AG04449 (cell line): ENCODE measurements at places on chromosomes 3 and 15.

DNA sequence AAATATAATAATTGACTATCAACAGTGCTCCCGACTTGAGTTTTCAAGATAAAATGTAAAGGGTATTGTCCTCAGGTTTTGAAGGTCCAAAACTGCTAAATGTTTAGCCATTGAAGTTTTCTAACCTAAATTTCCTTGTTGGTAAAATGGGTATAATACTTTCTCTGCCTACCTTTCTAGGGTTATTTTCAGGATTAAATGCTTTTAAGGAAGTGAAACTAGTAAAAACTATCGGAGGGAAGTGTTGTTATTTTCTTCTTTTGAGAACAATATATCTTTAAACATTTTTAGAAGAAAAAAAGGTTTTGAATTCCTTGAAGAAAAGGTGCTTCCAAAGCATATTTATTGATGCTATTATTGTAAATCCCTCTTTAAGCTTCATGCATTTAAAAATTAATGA, 67.3 kb downstream of the FILIP1L start:
- no peak for DNase-seq

- no peak for DNase-seq
Observed at GRCh38 chr15:49015896-49016295, 30.4 kb downstream of the SECISBP2L start.

DNA sequence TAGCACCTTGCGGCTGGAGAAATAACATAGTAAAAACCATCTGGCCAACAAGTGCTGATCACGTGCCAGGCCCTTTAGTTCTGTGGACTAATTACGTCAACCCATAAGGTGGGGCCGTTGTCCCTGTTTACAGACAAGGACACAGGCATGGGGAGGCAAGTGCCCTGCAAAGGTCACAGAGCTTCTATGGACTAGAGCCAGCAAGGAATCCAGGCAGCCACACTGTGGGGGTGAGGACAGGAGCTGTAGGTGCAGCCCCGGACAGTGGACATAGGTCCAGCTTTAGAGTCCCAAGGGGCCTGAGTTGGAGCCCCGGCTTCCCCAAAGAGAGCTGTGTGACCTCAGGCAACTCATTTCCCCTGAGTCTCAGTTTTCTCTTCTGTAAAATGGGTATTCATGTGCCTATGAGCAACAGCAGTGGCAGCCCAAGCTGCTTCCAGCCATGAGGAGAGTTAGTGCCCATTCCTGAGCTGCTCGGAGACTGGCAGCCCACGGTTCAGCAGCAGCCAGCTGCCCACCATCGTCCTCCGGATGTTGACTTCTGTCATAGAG, 13.9 kb downstream of the CHST13 start:
- no peak for DNase-seq

DNA sequence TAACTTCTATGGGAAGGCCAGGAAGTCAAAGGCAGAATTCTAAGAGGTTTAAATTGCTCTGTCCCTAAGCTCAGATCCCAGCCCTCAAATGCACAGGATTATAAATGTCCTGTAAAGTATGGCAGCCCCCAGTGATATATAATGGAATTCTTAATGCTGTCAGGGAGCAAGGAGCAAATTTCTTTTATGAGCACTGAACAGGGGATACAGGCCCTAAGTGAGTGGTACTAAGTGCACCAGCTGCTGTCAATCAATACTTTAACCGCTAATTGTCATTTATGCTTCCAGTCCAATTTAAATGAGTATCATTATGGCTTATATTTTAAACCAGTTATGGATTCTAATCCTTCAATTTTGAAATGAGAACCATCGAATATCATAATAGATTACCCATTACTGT, 4.7 kb downstream of the SLC9A9 start:
- no peak for DNase-seq

- DNase-seq: no peak
Observed at GRCh38 chr3:197000211-197000610, 29.4 kb downstream of the MELTF start.

DNA sequence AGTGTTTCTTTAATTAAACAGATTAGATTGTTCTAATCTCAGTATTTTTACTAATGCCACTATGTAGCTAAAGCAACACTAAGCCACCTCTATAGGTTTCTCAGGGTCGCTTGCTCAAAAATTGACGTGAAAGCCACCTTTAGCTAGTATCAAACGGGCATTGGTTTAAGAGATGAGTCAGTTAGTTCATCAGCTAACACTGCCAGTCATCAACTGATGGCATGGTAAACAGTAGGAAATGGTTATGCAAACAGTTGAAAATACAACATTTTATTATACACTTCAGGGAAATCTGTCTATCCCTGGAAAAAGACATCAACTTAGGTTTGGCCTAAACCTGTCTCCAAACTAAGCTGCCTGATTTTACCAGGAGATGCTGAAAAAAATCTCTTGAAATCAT, 582.3 kb upstream of the NAALADL2 start:
- no peak for DNase-seq

- no peak for DNase-seq
Observed at GRCh38 chr3:56123487-56123886, 344.8 kb downstream of the ERC2 start.

DNA sequence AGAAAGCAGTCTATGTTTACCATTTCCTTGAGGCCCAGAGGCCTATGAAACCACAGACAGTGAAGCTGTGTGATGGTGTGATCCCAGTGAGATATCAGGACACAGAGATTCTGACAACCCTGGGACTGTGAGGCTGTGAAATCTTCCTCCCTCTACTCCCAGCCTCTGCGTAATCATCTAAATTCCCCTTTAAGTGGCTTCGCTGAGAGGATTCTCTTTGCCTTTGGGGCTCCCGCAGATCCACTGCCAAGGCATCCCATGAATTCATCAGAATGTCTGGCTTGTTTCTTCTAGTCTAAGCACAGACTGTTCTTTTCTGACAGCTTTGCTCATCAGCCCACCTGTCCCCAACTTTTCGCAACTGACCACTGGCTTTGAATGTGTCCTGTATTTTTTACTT, 901.2 kb upstream of the NR2F2 start:
- DNase-seq: no peak

DNA sequence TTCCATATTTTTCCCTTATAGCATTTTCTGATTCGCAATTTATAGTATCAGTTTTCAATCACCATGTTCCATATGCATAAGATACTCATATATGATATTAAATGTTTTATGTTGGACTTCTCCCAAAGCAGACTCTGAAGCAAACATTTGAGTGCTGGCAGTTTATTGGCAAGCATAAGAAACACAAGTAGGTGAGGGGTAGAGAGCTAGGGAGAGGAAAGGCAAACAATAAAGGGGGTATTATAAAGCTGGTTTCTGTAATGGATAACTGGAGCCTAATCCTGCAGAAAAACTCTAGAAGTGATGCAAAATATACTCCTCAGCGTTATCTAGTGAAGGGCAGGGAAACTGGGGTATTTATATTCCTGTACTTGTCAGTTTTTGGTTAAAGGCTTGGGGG, 491.5 kb upstream of the TGFBR2 start:
- no peak for DNase-seq

DNA sequence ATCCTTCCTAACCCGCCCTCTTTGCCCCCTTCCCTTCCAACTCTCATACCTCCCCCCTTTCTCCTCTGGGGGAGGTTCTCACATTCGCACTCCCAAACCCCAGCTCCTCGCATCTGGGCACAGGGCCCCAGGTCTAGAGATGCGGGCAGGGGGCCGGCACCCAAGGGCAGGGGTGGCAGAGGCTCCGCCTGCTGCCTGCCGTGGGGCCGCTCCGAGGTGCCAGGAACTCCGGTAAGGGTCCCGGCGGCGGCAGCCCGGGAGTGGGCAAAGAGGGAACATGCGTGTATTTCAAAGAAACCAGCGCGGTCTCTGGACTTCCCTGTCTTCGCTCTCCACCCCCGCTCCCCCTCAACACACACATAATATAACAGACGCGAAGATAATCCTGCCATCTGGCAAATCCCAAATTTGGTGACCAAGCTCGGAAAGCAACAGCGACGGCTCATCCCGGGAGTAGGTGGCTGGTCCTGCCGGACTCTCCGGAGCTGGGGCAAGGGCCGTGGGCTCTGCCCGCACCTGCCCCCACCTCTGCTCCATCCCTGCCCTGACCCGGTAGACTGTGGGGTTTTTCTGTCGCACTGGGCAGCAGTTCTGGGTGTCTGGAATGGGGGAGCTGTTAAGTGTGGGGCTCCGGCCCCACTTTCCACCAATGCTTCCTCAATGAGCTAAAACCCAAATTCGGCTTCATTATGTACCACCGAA, 31.0 kb downstream of the NR2F2 start:
- no peak for DNase-seq

- DNase-seq: no peak
Observed at GRCh38 chr3:108190346-108190745, 31.9 kb downstream of the IFT57 start.

DNA sequence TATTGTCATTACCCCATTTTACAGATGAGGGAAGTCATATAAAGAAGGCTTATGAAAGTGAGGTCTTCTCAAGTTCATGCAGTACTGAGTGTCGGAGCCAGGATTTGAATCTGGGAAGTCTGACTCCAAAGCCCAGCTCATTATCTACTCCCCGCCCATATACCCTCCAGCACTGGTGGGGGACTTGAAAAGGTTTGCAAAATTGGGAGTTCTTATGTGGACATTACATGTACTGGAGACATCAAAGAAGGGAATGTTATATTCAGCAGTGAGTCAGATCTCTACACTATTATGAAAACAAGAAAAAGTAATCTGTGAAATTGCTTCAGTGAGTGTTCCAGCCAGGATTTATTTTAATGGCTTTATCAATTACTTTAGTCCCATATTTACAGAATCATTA, 185.2 kb upstream of the CADPS start:
- no peak for DNase-seq

DNA sequence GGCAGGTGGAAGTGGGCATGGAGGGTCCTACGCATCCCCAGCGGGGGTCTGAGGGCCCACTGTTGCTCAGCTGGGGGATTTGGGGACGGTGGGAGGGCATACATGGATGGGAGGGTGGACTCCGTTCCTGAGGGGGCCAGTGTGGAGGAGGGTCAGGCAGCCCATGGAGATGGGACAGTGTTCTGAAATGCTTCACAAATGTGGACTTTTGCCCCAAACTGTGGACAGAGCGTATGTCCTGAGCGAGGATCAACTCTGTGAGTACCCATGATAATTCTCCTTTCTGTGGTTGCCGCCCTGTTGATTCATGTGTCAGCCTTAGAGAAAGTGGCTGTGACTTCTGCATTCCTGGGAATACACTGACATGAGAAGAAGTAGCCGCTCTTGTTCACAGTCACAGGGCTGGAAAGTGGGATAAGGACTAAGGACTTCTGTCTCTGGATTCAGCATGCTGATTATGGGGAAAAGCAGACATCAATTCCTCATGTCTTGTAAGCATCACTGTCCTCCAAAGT, 33.4 kb downstream of the SMAD3 start:
- DNase-seq: no peak

GRCh38 chr15:78951841-78952238, 7.0 kb upstream of the CTSH start:
- no peak for DNase-seq

GRCh38 chr3:198028718-198029117, 68.7 kb downstream of the LMLN start:
- DNase-seq: peak; percentile 44

DNA sequence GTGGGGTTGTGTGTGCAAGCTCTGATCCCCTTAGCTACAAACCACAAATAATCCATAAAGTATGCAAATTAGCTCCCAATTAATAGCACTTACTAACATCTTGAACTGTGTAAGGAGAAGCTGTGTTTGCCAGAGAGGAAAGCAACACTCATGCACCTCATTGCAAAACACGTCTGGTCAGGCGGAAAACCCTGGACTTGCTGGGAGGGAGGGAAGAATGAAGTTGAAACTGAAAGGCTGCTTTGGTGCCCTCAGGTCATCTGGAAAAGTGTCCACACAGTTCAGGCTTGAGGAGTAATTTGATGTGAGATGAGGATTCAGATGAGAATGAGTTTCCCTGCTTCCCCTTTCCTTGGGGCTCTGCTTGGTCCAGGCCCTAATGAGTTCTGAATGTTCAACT, 185.5 kb upstream of the ANKRD28 start:
- peak; percentile 38 for DNase-seq

DNA sequence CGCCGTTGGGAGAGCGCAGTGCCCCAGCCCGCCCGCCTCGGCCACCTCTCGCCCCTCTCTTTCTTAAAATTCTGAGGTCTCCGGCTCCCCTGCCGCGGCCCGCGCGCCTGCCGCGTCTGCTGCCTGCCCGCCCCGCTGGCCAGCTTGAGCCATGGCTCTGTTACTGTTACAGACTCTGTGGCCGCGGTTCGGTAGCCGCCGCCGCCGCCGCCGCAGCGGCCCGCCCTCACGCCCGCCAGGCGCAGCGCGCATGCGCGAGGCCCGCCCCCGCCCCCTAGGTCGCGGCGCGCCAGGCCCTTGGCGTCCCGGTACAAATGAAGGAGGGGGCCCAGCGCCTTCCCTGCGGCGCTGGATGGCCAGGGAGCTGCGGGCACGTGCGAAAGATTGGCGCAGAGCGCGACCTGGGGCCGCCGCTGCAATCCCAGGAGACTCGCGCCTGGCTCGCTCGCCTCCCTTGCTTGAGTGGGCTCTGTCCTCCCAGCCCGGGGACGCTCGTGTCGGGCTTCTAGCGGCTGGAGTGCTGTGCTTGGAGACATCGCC, at the start of gene ONECUT1:
Gene ONECUT1, minus strand, starts transcription at position 168 of the 540 bp plus-strand sequence. CDS start 452 bp downstream, outside the sequence.
- DNase-seq: no peak
